ENCODE measurements at places on chromosomes 3 and 15.

DNA sequence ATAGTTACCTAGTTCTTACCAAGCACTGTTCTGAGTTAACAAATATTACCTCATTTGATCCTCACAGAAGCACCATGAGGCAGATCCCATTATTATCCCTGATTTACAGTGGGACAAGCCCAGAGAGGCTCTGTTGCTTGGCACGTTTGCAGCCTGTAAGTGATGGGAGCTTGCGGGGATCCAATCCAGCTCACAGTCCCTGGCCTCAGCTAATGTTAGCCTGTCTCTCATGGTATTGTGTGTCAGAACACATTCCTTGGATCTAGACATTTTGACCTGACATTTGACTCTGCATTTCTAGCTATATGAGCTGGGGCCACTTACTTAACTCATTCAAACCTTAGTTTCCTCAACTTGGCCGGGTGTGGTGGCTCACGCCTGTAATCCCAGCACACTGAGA lies 246.9 kb upstream of the LRTM1 start:
- no peak for DNase-seq

DNA sequence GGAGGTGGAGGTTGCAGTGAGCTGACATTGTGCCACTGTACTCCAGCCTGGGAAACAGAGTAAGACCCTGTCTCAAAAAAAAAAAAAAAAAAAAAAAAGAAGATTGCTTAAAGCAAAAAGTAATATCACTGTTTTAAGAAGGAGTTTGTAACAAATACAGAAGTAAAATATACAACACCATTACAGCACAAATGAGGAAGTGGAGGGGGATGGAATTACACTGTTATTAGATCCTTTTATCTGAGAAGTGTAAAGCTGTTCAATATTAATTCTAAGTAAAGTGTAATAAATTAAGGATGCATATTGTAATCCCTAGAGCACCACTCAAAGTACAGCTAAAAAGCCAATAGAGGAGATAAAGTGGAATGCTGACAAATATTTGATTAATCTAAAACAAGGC lies 47.0 kb upstream of the SNRPA1 start:
- no peak for DNase-seq

DNA sequence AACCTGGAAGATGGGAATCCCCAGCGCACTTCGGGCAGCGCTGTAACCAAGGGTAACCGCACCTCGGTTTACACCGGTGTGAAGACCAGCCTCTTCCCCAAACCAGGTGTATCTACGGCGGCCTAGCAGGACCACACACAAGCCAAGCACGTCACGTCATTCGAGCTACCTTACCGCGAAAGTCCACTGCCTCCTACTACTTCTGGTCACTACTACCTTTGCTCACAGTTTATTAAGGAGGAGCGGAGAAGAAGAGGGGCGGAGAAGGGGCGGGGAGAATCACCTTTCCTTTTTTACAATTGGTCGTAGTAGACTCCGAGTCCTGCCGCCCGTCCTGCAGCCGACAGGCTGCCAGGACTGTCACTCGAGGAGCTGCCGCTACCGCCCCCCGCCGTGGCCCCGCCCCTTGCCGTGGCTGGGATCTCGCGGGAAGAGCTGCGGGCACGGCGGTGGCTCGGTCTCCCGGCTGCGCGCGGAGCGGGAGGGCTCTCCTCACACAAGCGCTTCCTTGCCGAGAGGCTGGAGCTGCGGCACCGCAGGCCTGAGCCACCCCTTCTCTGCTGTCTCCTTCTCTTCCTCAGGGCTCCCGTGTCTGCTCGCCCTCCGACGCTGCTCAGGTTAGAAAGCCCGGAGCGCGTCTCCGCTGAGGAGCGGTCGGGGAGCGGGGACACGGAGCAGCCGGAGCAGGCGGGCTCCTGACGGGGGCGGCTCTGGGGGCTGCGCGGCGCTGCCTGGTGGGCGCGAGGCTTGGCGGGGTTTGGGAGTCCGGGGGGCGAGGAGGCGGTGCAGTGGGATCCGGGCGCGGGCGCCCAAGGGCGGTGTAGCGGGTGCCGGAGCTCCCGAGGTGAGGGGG lies at the start of gene GLCE:
GLCE (plus strand) TSS at position 495 of the 853 bp plus-strand sequence. CDS start 95,172 bp downstream, outside the sequence.
- peak; percentile 69 for DNase-seq

GRCh38 chr3:191958980-191959671 lies 498.2 kb downstream of the PYDC2 start:
- no peak for DNase-seq

DNA sequence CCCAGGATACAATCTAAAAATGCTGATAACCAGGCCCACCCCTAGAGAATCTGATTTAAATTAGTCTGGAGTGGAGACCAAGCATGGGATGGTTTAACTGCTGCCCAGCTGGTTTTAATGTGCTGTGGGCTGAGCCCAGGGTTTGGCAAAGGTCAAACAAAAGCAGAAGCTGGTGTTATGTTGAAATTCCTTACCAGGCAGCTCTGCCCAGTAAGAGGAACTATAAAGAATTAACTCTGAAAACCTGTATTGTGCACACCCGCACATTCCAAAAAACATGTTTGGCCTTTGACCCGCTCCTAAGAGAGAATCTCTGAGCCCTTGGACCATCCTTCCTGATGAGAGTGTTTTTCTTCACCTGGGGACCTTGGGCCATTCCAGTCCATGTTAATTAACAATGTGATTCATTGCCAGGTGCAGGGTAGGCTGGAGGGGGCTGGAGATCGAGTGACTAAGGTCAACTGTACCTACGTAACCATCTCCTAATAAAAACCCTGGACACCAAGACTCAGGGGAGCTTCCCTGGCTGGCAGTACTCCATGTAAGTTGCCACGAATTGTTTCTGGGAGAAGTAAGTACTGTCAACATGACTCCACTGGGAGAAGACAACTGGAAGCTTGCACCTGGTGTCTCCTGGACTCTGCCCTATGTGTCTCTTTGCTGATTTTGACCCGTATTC lies 10.9 kb downstream of the CCDC13 start:
- DNase-seq = no peak

DNA sequence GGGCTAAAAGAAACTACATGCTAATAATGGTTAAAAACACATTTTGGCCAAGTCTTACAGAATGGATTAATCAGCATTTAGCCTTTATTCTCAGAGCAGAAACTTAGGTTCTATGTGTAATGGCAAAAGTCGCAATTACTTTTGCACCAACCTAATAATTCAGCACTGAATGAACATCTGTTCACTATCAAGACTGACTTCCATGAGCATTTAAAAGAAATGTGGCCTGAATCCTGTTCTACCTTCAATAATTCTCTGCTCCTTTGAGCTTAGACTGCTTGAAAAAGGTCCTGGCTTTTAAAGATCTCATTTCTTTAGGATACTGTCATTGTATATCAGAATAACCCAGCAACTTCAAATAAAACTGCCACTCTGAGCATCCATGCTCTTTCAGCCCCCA lies 145.9 kb downstream of the PDZRN3 start:
- no peak for DNase-seq
